Activated naive CD4-positive, alpha-beta T cell treated with anti-CD3 and anti-CD28 coated beads, Interleukin-2, amount 50 U/mL, for 72 hours (primary cell): ENCODE measurements at places on chromosomes 2 and 18. TPM values are rescaled to one million over a fixed set of nuclear protein-coding genes. Genes with fewer than 3 reads are reported as not detected.

MOGAT1 gene
- not detected for total RNA-seq

PROC gene
- not detected for total RNA-seq

SERPINB7 gene
- total RNA-seq, result not detected

PHLPP1 gene
- 10.5 TPM for total RNA-seq

PIGN gene
- total RNA-seq, result 26.8 TPM

MEP1B gene
- not detected for total RNA-seq

D2HGDH gene
- total RNA-seq, result 38.2 TPM

CNTNAP5 gene
- not detected for total RNA-seq

FSHR gene
- total RNA-seq, result not detected

DPP10 gene
- total RNA-seq, result not detected

AFF3 gene
- 1.5 TPM for total RNA-seq

PLB1 gene
- total RNA-seq, result 0.89 TPM

MALL gene
- not detected for total RNA-seq

LYG2 gene
- total RNA-seq, result not detected

HOXD12 gene
- not detected for total RNA-seq

QPCT gene
- not detected for total RNA-seq

MYO1B gene
- 4.7 TPM for total RNA-seq

MAB21L4 gene
- not detected for total RNA-seq

TTC27 gene
- total RNA-seq, result 31.3 TPM

MC5R gene
- not detected for total RNA-seq
